ENCODE measurements at places on chromosomes 5 and 9.

- DNase-seq = no peak
Observed at GRCh38 chr5:114729986-114730385, 368.1 kb downstream of the KCNN2 start.

DNA sequence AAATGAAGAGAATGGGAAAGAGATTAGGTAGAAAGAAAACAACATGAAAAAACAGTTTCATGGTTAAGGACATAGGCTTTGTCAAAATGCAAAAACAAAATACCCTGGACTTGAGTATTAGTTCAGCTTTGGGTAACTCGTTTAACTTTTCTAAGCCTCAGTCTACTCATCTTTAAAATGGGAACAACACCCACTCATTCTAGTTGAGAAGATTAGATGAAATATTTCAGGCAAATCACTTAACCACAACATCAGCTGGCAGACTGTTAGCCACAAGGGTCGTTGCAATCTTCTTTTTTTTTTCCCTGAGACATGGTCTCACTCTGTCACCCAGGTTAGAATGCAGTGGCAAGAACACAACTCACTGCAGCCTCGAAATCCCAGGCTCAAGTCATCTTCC lies 185.6 kb downstream of the DCP2 start:
- DNase-seq = no peak

DNA sequence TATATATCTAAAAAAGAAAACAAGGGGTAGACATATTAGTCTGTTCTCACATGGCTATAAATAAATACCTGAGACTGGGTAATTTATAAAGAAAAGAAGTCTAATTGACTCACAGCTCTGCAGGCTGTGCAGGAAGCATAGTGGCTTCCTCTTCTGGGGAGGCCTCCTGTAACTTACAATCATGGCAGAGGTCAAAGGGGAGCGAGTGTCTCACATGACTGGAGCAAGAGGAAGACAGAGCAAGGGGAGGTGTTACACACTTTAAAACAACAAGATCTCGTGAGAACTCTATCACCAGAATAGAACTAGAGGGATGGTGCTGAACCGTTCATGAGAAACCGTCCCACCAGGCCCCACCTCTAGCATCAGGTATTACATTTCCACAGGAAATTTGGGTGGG lies 616.8 kb downstream of the TLE4 start:
- DNase-seq = no peak

- no peak for DNase-seq
Observed at GRCh38 chr9:4538107-4538506, 47.8 kb downstream of the SLC1A1 start.

GRCh38 chr9:4042991-4043390 lies 256.9 kb downstream of the GLIS3 start:
- DNase-seq = no peak

DNA sequence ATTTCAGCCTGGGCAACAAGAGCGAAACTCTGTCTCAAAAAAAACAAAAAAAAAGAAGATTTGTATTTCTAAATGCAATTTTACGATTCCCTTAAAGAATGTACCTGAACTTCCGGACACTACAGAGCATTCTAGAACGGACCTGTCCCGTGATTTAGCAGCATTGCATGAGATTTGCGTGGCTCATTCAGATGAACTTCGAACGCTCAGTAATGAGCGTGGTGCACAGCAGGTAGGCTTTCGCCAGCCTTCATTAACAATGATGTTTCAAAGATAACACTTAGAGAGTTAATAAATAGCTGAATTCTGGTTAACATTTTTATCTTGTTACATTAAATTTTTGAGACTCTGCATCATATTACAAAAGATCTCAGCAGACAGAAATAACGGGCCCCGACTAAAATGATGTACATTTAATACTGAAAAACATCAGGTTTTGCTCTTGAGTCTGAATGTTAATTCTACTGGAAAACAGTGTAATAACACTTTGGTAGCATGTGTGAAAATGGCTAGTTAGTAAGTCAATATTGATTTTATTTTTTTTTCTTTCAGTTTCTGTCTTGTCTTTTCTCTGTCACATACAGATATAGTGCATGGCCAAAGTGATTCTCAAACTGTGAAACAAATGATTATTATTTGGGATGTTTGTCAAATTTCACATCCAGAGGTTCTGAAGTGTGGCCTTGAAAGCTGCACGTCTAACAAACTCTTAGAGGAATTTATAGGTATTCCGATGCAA lies 23.3 kb downstream of the CCNH start:
- no peak for DNase-seq

DNA sequence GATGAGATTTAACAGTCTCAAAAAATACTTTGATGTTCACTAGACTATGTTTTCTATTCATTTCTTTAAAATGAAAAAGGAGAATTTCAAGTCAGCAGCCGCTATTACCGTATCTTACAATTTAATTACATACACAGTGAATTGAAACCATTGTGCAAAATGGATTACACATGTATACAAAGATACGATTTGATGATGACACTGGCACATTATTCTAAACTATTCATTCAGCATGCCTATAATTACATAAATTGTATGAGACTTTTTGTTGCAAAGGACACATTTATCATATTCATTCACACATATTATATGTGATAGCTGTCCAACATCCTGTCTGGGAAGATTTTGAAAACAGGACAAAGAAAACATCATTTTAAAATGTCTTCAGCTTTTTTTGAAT lies 118.3 kb upstream of the VCAN start:
- DNase-seq = no peak

GRCh38 chr9:137381501-137382443 lies 41.2 kb downstream of the EXD3 start:
- DNase-seq = no peak

- DNase-seq = no peak
Observed at GRCh38 chr9:129458663-129459546, 162.0 kb downstream of the C9orf50 start.

GRCh38 chr5:88634014-88634413 lies 249.0 kb downstream of the MEF2C start:
- no peak for DNase-seq

GRCh38 chr5:149289301-149289700 lies 17.6 kb downstream of the AFAP1L1 start:
- DNase-seq = no peak

DNA sequence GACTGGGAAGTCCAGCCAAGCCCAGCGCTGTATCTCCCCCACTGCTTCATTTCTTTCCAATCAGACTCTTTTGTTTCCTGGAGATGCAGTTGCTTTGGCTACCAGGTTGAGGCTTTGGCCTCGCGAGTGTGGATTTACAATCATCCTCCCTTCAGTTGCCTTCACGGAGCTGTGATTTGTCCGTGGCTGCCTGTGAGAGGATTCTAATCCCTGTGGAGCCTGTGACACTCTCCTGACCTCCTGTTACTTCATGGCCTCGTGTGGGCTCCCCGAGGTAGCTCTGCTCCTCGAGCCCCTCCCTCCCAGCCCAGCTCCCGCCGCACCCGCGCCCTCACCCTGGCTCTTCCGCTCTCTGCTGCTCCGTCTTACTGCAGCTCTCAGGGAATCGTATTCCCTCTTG lies 107.2 kb upstream of the STC2 start:
- DNase-seq = no peak

DNA sequence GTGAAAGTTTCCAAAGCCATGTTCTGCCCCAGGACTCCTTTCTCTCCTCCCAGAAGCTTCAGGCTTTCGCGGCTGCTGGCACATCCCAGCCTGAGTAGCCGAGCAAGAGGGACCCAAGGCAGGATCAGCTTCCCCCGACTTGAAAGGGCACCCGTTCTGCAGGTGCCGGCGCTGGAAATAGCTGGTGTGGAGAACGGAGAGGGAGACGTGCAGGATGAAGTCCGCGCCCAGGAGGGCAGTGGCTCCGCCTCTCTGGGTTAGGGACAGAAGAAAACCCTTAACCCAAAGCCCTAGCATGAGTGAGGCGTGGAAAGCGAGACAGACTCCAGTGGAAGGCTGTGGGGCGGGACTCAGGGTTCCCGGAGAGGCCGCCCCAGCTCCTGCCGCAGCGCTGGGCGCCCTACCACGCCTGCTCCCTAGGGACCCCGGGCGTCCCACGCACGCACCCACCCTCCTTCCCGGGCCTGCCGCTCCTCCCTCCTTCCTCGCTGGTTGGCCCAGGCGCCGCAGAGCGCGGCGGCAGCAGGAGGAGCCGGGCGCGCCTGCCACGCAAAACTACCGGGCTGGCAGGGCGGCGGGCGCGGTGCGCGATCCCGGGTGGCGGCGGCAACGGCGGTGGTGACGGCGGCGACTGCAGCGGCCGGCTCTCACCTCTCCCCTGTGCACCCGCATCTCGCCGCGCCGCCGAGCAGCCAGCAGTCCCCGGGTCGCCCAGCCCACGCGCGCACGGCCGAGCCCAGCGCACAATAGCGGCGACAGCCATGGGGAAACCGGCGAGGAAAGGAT lies at the start of gene SLC1A1:
TSS of gene SLC1A1 (plus strand) at position 550 of the 786 bp plus-strand sequence. CDS start at position 762, 212 bp downstream.
- DNase-seq = no peak

- no peak for DNase-seq
Observed at GRCh38 chr9:134858051-134858841, 22.4 kb upstream of the FCN2 start.

GRCh38 chr5:101995585-101995984 lies 300.5 kb downstream of the SLCO4C1 start:
- DNase-seq = no peak

DNA sequence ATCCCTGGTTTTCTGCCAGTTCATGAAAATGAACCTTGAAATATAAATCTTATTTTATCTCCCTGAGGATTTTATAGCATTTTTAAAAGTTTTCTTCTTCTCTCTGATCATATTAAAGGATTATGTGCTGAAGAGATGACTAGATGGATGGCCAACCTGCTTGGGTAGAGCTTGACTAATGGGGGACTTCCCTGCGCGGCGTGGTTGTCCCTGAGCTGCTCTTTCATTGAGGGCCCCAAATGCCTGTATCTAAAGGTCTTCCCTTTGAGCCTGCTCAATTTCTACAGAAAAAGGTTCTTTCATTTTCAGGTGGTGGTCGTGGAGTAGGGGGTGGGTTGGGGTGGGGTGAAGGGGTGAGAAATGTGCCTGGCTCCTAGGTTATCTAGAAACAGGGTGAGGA lies 20.5 kb upstream of the CDKN2AIPNL start:
- DNase-seq = no peak

DNA sequence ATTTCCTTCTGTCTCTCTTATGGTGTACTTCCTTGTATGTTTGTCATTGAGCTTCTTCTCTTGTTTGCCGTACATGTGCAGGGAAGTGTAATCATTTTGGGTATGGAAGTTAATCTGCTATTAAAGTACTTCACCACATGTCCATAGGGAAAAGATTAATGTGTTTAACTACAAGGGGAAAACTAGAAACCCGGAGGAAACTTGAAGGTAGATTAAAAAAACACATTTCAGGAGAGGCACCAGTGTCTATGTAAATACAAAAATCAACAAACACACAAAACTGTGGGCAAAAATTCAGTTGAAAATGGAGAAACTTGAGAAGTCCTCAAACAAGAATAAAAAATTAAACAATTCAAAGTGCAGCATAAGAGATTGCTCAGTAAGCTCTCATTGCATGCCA lies 166.4 kb downstream of the PBX3 start:
- no peak for DNase-seq

DNA sequence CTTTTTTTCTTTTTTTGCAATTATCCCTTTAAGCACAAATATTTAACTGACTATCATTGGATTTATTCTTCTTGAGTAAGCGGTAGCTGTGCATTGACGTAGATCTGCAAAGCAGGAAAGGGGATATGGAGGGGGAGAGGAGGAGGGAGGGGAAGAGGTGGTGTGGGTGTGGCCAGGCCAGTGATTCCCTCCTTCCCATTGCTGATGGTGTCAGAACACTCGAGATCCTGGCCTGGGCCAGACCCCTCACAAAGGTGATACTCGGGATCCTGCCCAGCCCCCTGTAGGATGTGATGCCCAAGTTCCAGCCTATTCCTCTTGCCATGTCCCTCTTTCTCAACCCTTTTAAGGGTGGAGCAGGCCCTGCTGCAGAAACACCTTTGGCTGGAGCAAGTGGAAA lies 9.9 kb downstream of the SLC36A3 start:
- no peak for DNase-seq

GRCh38 chr9:88578121-88579049 lies 43.4 kb downstream of the NXNL2 start:
- DNase-seq = no peak

GRCh38 chr9:128094166-128094949 lies 26.3 kb downstream of the SLC25A25 start:
- peak; percentile 52 for DNase-seq

- DNase-seq = no peak
Observed at GRCh38 chr5:22938362-22938761, 85.2 kb upstream of the CDH12 start.

- no peak for DNase-seq
Observed at GRCh38 chr5:154618696-154619095, 136.5 kb upstream of the LARP1 start.

DNA sequence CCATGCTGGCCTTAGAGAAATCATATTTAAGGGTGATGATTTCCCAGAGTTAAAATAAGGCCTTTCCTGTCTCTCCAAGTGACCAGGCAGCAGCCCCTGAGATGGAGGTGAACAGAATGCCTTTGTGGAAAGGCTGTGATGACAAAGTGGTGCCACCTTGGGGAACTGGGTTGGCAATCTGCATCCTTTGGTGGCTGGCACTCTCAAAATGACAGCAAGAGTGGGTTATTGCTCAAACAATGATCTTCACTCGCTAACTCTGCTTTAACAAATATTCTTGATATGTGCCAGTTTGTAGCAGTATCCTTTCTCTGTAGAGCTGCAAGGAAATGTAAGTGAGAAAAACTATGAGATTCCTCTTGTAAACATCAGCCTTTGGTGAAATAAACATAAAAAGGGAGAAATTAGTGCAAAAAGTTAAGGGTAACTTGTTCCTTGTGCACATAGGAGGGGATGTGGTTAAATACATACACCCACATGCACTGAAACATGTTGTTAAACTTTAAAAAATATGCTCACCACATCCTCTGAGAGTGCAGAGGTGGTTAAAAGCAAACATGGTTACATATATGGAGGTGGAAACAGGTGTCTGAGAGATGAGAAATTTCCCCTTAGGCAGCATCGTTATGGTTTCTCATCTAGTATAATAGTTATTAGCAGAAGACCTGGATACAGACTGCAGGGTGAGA lies 373.4 kb upstream of the CTNND2 start:
- DNase-seq = no peak

- DNase-seq = no peak
Observed at GRCh38 chr9:137220317-137221094, 1.5 kb downstream of the RNF208 start.

DNA sequence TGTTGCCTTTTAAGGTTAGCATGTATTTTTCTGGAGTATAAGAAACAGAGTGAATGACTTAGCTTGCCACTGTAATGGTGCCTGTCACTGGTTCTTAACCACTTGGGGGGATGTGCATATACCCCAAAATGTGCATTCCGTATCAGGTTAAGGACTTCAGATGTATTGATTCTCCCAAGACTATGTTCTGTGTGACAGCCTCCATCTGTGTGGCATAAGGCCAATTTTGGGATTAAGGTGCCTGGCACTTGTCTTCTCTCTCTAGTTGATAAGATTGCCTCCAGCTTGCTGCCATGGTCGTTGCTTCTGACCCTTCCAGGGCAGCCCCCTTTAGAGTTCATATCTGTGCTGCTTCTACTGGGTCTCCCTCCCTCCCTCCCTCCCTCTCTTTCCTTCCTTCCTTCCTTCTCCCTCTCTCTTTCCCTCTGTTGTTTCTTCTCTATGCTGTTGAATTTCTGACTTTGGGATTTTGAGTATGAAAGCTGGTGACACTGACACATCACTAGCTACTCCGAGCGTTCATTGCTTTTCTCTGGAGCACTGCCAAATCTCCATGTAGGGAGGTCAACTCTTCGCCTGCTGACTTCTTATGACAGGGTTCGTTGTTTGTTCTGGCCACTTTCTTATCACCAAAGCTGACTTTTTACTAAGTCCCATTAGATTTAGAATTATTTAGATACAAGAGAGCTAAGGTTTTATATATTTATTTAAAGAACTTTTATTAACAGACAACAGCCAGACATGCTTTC lies 31.0 kb downstream of the TNFAIP8 start:
- DNase-seq = no peak

GRCh38 chr9:90793729-90794128 lies 7.9 kb upstream of the SYK start:
- DNase-seq = no peak
